ENCODE measurements at places on chromosomes 2 and 18. TPM values are rescaled to one million over a fixed set of nuclear protein-coding genes. Genes with fewer than 3 reads are reported as not detected.

DNA sequence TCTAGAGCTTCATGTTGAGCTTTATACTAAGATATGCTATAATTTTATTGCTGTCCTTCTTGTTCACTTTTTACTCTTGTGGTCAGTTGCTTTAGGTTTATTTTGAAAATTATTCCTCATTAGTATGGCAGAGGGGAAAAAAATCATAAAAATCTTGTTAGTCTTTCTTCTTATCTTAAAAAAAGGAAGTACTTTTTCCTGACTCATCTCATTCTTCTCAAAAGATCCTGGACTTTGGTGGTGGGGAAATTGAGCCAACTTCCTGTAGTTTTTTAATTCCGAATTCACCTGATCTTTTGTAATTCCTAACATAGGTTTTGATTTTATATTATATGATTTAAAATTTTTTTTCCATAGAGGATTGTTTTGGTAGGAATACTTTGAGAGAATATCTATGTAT, 3.8 kb downstream of the SLC4A1AP start:
- no peak for DNase-seq

AMER3 gene
- 0.03 TPM for polyA plus RNA-seq

ANKRD30BL gene
- polyA plus RNA-seq: 0.57 TPM

AFF3 gene
- 19.5 TPM for polyA plus RNA-seq

- no peak for DNase-seq
Observed at GRCh38 chr2:237497009-237497837, 10.2 kb downstream of the MLPH start.

DNA sequence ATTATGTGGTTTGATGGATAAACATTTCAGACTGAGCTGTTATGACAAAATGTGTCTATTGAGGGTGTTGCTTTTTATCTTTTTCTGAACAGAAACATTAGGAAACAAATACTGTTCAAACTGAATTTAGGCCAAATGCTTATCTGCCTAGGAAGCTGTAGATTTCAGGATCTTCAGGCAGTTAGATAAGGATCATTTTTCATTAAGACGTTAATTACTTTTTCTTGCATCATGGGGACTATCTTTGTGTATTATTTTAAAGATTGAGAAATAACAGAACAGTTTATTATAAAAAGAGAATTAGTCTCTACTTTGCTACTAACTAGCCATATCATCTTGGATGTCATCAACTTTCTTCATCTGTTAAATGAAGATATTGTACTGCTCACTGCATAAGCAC, 107.5 kb downstream of the TTC27 start:
- DNase-seq: no peak

- peak; percentile 24 for DNase-seq
Observed at GRCh38 chr2:211745295-211746097, 793.1 kb downstream of the ERBB4 start.

GRCh38 chr2:224062481-224063297, 23.6 kb upstream of the SERPINE2 start:
- no peak for DNase-seq

DNA sequence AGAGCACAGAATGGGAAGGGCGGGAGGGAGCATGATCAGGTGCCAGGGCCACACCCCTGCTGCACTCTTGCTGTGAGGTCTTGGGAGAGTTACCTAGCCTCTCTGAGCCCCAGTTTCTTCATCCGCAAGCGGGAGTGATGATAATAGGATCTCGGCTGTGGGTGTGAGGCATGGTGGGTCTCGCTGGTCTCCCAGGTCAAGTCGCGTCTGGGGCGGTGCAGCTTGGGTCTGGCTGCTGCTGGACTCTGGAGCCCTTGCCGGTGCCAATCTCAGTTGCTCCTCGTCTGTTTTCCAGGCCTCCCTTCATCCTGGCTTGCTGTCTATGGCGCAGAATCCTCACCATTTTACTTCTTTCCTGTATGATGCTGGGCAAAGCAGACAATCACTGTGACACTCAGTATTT, 130.3 kb upstream of the RAB12 start:
- DNase-seq: no peak

KATNAL2 gene
- polyA plus RNA-seq: 11.3 TPM

ROCK2 gene
- 37.5 TPM for polyA plus RNA-seq

DNA sequence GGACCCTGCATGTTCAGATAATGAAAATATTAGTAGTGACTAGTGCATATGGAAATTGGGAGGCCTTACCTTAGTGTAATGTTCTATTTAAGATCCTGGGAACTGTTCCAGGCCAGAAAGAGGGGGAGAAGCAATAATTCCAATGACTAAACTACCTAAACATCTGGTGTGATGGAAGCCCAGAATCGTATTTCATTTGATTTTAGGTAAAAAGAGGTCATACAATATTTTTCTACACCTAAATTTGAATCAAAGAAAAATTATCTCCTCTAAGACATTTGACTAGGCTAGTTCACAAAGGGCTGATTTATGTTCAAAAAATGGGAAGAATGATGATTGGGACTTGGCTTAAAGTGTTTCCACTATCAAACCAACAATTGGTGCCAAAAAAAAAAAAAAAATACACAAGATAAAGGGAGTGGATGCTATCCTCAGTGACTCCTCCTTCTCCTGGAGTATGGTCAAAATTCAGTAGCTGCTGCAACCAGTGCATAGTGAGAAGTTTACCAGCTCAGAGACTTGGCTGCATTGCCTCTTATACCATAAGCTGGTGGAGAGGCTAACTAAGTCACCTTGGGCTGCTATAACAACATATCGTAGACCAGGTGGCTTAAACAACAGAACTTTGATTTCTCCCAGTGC, 1038.3 kb upstream of the ACVR2A start:
- DNase-seq: no peak

NEU4 gene
- 0.73 TPM for polyA plus RNA-seq

DNA sequence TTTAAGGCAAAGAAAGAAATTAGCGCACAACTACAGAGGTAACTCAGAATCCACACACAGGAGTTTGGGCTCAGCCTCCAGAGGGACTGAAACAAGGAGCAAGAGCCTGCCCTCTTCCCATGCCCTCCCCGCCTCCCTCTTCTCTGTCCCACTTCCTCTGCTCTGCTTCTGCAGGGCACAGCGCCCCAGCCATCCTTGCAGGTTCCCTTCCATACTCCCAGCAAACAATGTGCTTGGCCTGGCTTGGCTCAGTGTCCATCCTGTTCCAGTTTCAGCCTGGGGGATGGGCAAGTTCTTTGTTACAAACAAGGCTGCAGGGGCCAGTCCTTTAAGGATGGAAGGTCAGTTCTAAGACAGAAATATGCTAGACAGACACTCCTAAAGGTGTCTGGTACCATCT, 133.5 kb downstream of the CDH20 start:
- no peak for DNase-seq

DNA sequence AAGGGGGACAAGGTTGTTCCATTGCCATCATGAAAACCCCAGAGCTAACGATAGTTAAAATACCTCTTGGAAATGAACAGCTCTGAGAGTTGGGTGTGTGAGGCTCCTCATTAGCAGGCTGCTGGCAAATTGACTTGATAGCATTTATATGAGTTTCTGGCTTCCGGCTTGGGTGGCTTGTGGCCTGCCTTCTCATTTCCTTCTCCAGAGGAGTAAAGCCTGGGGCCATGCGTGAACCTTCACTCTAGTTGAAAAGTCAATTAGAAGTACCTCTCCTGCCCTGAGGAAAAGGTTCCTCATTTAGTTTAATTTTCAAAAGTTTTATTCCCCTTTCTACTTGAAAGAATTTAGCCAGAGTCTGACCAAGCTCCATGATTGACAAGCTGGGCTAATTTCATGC, 67.1 kb downstream of the MGAT5 start:
- DNase-seq: no peak

DNA sequence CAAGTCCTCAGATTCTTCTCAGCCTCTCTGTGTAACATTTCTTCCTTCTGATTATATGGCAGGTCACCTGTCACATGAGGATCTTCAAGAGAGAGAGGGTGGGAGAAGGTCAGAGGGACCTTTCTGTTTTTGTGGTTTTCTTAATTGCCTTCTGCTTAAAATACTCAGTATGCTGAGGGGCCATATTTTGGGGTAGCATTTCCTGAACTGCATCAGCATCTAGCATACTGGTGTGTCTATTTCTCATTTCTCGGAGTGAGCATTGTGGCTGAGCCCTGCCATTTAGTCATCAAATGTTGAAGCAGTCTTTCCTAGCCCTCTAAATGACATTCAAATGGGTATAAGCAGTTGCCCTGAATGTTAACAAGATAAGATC, 162.7 kb downstream of the MYO3B start:
- DNase-seq: no peak

DNA sequence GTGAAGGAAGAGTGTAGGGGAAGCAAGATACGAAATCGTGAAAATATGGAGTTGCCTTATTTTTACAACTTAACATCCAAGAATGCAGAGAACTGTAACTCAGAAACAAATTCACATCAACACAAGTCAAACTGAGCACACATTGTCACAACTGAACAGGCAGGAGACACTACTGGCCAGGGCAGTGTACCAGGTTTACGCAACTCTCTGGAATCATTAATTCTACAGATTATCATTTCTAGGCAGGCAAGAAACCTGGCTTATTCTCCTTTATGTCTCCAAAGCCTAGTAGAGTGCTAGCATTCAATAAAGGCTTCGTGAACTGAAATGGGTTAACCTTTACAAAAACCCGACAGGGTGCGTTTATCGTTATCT, 584 bp downstream of the COA5 start:
- DNase-seq: no peak

- no peak for DNase-seq
Observed at GRCh38 chr18:22172594-22173049, 3.2 kb downstream of the GATA6 start.

ALPG gene
- polyA plus RNA-seq: not detected

NDUFS1 gene
- polyA plus RNA-seq: 72.1 TPM

CXCR2 gene
- 0.41 TPM for polyA plus RNA-seq

GRCh38 chr2:122319539-122320132, 564.2 kb downstream of the TSN start:
- DNase-seq: no peak

DNA sequence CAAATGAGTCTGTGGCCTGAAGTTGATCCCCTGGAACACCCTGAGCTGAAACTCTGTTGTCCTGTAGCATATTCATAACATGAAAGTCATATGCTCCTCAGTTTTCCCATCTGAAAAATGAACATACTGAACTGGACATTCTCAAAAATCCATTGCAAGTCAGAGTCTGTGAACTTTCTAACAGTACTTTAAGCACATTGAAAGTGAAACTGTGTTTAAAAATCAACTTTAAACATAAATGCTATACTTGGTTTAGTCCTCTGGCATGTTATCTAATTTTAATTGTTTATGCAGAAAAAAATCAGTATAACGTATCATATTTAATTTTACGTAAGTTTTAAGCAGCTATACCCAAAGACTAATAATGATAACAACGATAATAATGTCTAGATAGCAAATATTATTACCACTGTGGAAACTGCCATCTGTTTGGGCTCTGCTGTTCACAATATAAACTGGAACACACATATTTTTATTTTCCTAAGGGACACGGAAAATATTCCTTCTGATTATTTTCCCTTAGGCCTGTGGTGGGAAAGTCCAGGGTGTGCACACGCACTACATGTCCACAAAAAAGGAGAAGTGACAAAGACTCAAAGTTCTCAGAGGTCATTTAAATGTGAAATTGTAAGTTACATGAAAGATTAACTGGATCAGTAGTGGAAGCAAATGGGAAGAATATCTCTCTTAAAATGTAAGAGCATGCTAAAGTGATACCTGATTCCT, 56.1 kb upstream of the TTN start:
- DNase-seq: no peak

GRCh38 chr2:134120733-134121630, 132.9 kb upstream of the MGAT5 start:
- DNase-seq: no peak

Measured in left renal pelvis (tissue), 4 donors.